ENCODE measurements at places on chromosomes 12 and 14.
A peak's percentile ranks its signal among the peaks of the same experiment; 100 is the strongest.

- DNase-seq: no peak
These were observed 26.6 kb upstream of the NRXN3 start for GRCh38 chr14:78143489-78144145.

- no peak for DNase-seq
These were observed 5.9 kb downstream of the DDHD1 start for GRCh38 chr14:53147208-53147607.

GRCh38 chr14:52068615-52069306 is at the start of gene NID2:
NID2 (minus strand) TSS chr14:52069059; CDS start chr14:52068994, 65 bp downstream.
- peak; percentile 90 for DNase-seq

- no peak for DNase-seq
These were observed 25.6 kb downstream of the KCNK13 start for GRCh38 chr14:90087433-90087832.

- DNase-seq: no peak
These were observed 33.0 kb downstream of the BEGAIN start for GRCh38 chr14:100554082-100554677.

DNA sequence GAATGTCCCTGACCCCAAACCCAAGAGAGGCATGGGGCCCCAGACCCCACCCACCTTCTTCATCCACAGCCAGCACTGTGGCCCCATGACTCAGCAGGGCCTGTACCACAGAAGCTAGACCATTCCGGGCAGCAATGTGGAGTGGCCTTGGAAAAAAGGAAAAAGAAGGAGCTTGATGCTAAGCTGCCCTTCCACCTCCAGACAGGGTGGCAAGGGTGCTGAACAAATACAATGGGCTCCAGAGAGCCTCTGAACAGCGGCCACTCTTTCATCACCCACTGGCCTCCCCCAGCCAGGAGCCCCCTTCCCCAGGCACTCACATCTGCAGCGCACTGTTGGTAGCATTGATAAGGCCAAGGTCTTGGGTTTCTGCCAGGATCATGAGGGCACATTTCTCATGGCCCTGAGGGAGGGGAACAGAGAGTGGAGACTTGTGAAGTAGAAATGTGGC is 13.9 kb downstream of the SLC39A5 start:
- DNase-seq: no peak

- DNase-seq: no peak
These were observed 1.8 kb downstream of the FLRT2 start for GRCh38 chr14:85531587-85532373.

- DNase-seq: no peak
These were observed 155.8 kb upstream of the MYL2 start for GRCh38 chr12:111076199-111076598.

DNA sequence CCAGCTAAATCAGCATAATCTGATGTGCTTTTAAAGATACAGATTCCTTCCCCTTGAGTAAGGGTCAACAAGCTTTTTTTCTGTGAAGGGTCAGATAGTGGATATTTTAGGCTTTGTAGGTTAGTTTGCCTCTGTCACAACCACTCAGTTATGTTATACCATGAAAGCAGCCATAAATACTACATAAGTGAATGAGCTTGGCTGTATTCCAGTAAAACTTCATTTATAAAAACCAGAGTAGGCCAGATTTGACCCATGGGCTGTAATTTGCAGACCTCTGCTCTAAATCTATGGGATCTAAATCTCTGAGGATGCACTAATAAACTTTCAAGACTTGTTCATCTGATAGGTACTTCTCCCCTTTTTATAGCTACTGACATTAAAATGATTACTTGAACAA is 47.7 kb downstream of the LEMD3 start:
- DNase-seq: no peak

GRCh38 chr12:49568442-49569162 is 660 bp upstream of the MCRS1 start:
- DNase-seq: no peak

DNA sequence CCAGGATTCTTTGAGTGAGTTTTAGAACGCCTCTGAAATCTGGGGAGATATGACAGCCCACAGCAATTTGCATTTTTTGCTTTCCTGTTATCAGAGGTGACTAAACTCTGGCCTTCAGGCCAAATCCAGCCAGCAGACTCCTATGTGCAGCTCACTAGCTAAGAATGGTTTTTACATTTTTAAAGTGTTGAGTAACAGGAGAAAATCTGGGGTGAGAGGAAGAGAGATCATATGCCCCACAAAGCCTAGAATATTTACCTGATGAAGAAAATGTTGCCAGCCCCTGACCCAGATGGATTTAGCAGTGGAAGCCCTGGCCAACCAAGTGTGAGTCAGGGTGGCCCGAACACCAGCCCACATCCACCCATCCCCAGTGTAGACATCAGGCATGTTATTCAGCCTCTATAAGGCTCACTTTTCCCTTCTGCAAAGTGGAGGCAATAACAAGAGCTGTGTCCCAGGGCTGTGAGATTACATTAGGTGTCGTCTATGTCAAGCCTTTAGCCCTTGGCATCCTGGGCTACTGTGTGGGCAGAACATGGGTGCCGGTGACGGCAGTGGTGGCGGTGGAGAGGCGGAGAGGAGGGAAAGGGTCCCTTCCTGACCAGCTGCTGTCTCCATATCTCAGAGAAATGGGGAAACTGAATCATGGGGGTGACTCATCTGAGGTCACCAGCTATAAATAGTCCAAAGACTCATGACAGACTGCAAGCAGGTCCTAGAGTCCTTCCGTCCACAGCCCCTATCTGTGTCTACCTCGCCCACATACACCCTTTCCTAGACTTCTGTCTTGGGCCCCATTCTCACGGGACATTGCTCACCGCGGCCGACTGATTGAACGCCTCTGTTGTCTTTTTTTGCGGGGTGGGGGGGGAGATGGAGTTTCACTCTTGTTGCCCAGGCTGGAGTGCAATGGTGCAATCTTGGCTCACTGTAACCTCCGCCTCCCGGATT is 32.6 kb upstream of the CD9 start:
- DNase-seq: peak; percentile 66

DNA sequence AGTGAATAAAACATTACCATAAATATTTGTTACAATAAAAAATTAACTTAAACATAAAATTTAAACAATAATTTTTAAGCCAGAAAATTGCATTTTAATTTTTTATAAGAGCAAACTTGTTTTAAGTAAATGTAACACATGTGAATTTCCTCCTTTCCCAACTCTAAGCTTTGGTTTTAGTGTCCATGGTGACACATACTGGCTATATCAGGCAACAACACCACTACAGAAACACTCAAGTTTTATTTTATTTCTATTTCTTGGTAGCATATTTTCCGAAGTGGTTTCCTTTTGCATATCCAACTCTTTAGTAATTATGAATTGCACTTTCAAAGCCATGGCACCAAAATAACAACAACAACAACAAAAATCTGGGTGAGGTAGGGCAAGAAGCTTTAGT is 2.2 kb downstream of the NELL2 start:
- no peak for DNase-seq

DNA sequence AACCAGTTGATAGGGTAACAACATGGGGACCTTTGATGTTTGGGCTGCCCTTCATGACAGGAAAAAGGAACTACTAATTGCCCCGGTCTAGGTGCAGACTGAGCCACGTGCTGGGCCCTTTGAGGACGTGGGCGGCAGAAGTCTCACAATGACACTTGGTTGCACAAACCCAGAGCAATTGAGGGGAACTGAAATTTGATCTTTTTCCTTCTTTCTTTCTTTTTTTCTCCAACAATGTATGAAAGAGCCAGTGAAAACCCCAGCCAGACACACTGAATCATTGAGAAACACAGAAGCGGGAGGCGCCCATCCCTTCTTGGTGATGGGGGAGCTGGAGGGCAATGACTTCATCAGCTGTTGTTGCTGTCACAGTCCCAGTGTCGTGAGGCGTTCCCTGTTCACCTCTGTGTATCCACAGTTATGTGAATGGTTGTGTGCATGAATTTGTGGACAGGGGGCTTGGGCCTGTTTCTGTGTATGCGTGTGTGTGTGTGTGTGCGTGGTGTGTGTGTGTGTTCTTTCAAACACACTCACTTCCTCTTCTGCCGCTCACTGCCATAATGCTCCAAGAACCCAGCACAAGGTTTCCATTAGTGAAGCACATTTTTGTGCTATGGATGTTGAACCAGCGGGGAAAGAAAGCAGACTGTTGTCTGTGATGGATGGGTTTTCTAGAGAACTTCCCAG is 137.5 kb upstream of the CCND2 start:
- DNase-seq: peak; percentile 50

- no peak for DNase-seq
These were observed 56.6 kb downstream of the CALM1 start for GRCh38 chr14:90453401-90453951.

- no peak for DNase-seq
These were observed 397.6 kb downstream of the BCAT1 start for GRCh38 chr12:24551163-24551786.

- DNase-seq: no peak
These were observed 47.8 kb downstream of the FERMT2 start for GRCh38 chr14:52902971-52903619.

Measured in fibroblast of skin of left biceps (primary cell).